Mesenteric fat pad (tissue), 1 donor: ENCODE measurements at places on chromosomes 3 and 15.

DNA sequence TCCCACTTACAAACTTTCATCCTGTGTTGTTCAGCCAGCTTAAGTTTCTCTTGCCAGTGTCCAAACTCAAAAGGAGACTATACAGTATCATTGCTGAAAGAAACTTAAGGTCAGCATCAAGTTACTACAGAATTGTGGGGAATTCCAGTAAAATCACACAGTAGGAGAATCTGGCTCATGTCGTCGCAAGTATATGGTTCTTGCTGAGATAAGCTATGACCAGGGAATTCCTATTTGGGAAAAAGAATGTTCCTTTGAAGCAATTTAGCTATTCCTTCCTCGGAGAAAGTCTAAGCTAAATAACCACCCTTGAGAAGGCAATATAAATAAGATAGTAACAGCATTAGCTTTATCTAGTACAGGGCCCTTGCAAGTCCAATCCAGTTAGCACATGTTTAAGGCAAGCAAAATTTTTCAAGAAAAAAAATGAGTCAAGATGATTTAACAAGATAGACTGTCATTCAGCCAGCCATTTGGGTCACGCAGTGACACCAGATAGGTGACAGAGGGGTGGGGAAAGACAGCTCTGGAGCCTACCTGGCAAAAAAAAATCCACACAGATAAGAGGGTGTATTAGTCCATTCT lies 78.2 kb upstream of the THBS1 start:
- DNase-seq, result no peak

DNA sequence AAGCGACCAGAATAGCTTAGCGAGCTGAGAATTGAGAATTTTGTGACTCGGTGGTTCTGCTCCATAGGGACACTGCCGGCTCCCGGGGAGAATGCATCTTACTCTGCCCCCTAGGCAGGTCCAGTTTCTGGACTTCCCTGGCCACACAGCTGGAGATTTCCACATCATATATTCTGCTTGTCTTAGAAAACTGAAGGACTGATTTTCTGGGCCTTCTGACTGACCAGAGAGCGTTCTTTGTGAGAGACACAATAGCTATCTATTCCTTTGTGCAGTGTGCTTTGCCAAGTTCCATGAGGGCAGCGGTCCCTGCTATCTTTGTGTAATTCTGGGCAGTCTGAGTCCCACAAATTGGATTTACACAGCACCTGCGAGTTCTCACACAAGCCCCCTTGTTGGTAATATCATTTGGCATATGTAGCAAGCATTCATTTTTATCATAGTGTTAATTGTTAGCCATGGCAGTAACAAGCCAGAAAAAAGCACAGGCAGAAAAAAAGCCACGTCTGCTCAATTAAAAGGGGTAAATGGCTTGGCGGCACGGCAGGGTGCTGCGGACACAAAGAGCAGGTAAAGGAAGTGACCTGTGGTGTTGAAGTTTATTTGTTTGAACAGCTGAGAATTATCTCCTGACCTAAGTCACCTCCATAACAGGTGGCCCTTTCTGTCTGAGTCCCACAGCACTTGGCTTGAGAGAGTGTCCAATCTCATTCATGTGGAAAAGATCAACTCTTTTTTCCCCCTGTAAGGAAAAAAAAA lies 688.7 kb downstream of the TUSC7 start:
- DNase-seq, result no peak

GRCh38 chr15:57849317-57849716 lies 142.8 kb downstream of the POLR2M start:
- DNase-seq, result no peak

DNA sequence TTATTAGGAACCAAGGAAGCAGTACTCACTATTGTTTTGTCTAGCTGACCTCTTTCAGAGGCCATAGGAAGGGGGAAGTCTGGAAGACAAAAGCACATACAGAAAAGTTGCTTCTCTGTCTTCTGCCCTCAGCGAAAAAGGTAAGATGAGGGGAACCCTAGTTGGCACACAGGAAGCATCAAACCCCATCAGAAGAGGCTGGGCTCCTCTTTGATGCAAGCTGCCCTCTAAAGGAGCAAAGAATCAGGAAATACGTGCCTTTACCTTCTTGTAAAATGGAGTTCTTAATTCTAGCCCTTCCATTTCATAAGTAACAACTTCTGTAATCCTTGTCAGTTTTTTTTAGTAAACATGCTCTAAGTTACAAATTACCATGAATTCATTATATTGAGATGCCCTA lies 12.5 kb downstream of the SPINK8 start:
- no peak for DNase-seq

GRCh38 chr3:146106986-146107385 lies 54.0 kb downstream of the PLOD2 start:
- DNase-seq, result no peak

- DNase-seq, result no peak
Measured at GRCh38 chr3:47491777-47492176, 16.0 kb upstream of the SCAP start.

DNA sequence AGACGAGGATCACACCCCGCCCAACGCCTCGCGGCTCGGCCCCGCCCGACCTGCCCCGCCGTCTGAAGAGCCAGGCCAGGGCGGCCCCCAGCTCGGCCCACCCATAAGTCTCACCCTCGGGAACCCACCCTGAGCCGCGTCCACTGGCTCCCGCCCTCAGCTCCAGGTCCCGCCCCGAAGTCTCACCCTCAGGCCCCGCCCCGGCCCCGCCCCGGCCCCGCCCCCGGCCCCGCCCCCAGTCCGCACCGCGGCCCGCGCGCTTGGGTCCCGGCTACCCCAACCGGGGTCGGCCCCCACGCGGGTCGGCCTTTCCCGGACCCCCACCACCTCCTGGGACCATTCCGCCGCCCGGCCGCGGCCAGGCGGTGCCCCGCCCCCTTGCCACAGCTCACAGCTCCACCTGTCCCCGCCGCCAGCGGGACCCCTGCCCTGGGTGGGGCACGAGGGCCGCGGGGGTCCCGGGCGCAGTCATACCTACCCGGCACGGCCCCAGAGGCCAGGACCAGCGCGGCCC lies 489 bp downstream of the CSPG5 start:
- DNase-seq, result no peak

- DNase-seq, result no peak
Measured at GRCh38 chr15:28132524-28133275, 33.6 kb upstream of the OCA2 start.

- no peak for DNase-seq
Measured at GRCh38 chr3:7874116-7874515, 627.5 kb upstream of the LMCD1 start.

- no peak for DNase-seq
Measured at GRCh38 chr15:51342227-51342999, 958 bp downstream of the GLDN start.

DNA sequence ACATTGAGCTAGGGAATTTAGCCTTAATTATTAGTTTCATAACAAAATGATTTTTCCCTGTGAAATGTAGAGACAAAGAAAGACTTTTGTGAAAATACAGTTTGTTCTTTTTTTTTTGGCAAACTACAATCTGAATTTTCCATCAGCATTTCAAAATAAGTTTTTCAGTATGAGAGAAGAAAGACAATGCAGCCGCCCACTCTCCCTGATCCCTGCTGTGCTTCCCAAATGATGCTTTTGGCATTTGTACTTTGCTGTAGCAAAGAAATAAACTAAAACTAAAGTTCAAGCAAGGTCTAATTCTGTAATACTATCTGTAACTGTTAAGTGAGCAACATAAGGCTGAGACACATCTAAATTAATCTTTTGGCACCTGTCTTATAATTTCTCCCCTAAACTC lies 782.2 kb downstream of the VGLL3 start:
- no peak for DNase-seq

GRCh38 chr3:1404270-1404962 lies 311.6 kb downstream of the CNTN6 start:
- no peak for DNase-seq

DNA sequence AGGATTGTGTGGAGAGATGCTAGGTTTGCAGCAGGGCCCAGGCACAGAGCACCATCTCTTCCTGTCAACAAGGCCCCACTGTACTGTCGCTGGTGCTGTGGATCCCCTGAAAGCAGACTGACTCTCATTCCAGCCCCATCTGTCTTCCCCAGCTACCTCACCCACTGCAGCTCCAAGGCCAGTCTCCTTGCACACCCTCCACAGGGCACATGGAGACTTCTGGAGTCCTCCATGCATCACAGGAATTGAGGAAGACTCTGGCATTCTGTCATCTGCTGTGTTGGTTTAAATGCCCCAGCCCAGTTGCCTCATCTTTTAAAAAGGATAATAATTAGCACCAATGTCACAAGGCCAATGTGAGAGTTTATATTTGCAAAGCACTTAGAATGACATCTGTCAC lies 301.2 kb downstream of the RPLP1 start:
- DNase-seq, result no peak

- no peak for DNase-seq
Measured at GRCh38 chr3:153249906-153250305, 87.9 kb downstream of the RAP2B start.

GRCh38 chr3:15307580-15307979 lies 24.8 kb downstream of the SH3BP5 start:
- no peak for DNase-seq

GRCh38 chr3:64152086-64152485 lies 73.2 kb downstream of the PRICKLE2 start:
- no peak for DNase-seq

- DNase-seq, result no peak
Measured at GRCh38 chr3:124044956-124045355, 53.0 kb upstream of the ROPN1 start.

GRCh38 chr15:82874961-82875360 lies 65.5 kb downstream of the WHAMM start:
- no peak for DNase-seq

GRCh38 chr3:123071146-123071545 lies 4.3 kb downstream of the PDIA5 start:
- no peak for DNase-seq

- no peak for DNase-seq
Measured at GRCh38 chr3:33128706-33129105, 14.9 kb downstream of the CRTAP start.

DNA sequence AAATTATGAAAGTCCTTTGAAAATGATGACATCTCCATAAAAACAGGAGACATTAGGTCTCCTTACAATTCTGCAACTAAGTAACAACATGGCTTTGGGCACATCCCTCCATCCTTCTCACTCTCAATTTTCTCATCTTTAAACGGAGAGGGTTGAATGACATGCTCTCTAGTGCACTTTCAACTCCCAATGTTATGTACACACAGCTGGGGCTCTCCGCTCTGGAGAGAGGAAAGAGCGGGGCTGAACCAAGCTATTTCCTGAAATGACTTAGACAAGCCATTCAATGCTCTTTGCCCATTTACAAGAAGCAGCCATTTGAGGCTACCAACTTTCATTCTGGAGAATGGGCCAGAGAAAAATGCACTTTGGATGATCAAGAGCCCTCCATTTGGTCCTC lies 144.2 kb upstream of the BNIP2 start:
- no peak for DNase-seq

DNA sequence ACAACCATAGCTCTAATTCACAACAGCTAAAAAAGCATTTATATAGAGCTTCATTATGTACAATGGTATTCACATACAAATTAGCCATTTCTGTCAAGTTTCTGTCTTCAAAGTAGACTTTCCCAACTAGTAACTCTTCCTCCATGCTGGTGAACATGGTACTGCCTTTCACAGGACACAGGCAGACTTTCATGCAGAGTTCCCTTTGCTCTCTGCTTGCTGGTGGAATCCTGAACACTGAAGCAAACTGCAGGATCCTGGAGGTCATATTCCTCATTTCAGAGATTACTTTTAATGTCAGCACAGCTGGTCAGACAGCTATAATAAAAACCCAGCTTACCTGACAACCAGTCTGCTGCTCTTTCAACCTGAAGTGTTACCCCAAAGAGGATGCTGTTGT lies 53.6 kb downstream of the TASOR start:
- DNase-seq, result no peak

DNA sequence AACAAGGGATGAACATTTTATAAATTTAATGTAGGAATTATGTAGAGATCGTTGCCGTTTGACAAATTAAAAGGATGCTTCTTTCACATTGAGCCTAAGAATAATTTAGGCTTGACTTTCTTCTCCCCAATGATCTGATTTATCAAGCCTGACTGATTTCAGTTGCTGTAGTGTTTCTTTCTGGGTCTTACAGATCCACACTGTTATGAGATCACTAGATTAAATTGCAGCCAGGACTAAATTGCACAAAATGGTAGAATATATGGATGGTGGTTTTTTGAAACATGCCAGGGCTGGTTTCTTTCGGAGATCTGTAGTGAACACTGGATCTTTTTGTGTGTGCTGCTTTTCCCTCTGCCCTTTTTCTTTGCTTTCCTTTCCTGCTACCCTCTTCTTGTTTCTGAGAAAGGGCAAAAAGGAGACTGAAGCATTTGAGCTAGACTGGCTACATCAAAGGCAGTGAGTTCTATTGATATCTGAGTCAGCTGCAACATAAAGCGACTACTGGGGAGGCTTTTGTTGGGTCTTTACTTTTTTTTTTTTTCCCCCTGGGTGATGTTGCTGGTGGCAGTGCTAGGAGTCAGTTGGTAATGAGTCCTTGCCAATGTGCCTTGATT lies 83.0 kb downstream of the AKAP13 start:
- no peak for DNase-seq

DNA sequence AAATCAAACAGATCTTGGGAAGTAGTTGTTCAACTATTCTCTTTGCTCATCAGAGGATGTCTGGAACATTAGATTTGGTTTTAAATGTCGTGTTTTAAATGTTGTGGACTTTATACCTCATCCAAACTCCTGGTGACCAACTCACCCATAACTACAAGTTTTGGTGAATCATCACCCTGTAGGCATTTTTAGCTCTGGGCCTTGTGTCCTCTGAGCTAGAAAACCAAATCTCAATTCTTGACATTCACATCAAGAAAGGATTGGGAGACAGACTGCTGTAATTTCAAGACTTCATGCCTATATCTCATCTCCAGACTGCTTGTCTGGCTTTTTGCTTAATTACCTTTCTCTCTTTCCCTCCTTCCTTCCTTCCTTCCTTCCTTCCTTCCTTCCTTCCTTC lies 228.5 kb upstream of the ROBO2 start:
- no peak for DNase-seq

- no peak for DNase-seq
Measured at GRCh38 chr3:160893207-160893606, 137.2 kb downstream of the PPM1L start.

- DNase-seq, result no peak
Measured at GRCh38 chr3:71702131-71703024, 22.8 kb downstream of the EIF4E3 start.

- no peak for DNase-seq
Measured at GRCh38 chr3:98761643-98762229, 1.4 kb upstream of the ST3GAL6 start.

- no peak for DNase-seq
Measured at GRCh38 chr15:74318376-74319137, 48.9 kb downstream of the CYP11A1 start.

DNA sequence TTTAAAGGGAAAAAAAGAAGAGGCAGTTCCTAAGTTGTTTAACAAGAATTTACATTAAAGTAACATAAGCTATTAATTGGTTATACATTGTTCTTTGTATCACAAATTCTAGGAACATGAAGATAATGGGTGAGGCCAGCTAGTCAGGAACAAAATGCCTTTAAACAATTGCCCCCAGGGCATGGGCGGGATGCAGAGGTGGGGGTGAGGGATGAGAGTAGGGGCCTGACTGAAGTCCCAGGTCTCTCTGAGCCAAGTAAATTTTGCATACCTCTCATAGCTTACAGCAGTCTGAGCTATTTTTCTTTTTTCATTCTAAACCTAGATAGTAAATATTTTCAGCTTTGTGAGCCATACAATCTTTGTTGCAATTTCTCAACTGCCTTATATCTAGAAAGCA lies 77.8 kb upstream of the RNU6-1 start:
- no peak for DNase-seq
